HuH-7.5 (cell line): ENCODE measurements at places on chromosomes 6 and 20.

DNA sequence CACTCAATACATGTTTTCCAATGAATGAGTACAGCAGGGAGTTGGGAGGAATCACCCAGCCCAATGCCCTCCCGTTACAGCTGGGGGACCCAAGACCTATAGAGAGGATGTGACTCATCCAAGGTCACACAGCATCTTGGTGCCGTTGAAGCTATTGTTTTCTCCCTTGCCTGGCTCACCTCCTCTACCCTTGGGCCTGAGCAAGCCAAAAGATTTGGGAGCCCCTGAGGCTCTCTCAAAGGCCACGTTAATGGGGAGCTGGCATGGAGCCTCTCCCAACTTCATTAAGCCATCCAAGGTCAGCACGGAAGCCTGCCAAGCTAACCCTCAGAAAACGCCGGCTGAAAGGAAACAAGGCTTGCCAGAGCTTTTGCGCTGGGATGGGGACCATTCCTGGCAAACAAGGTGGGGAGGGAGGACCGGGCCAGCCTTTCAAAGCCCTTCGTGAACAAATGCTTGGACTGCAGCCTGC is 30.4 kb downstream of the KCNB1 start:
- DNase-seq: no peak

GRCh38 chr20:17806739-17807441 is 107.1 kb downstream of the BANF2 start:
- DNase-seq: no peak

- no peak for DNase-seq
Observed at GRCh38 chr6:137233911-137234863, 15.0 kb upstream of the IFNGR1 start.

DNA sequence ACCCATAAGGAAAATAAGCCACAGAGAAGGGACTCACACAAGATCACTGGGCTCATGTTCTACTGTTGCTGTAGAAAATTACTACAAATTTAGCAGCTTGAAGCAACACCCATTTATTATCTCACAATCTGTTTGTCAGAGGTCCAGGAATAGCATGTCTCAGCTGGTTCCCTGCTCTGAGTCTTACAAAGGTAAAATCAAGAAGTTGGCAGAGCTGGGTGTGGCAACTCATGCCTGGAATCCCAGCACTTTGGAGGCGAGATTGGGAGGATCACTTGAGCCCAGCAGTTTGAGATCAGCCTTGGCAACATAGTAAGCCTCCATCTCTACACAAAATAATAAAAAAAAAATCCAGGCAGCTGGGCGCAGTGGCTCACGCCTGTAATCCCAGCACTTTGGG is 28.5 kb upstream of the ZNF831 start:
- no peak for DNase-seq

DNA sequence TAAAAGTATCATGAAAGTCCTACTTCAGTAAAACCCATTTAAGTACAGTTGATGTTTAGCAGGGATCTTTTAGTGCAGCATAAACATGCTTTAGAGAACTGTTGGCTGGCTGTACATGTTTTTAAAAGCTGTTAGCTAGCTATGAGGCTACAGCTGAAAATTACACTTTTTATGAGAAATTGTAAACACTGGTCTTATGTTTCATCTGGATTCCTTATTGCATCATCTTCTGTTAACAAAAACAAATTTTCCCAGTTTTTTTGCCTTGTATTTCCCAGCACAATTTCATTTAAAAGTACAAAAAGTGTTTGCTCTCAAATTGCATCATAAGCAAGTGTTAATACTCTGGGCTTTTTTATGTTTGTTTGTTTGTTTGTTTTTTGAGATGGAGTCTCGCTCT is 18.3 kb upstream of the HLA-E start:
- DNase-seq: no peak

DNA sequence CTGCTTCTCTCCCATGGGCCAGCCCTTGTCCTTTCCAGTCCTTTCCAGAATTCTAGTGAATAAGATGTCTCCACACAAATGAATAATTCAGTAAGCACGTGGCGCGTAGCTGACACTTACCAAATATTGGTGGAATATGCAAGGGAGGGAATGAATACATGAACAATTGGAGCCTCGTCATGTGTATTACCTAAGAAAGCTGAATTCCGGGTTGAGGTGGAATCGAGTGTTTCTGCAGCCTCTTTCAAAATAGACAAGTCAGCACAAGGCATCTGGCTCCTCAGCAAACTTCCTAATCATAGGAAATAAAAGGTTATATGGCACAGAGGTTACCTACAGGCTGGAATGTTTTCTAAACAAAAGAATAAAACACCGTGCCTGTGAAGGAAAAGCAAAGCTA is 47.0 kb upstream of the NT5E start:
- no peak for DNase-seq
